NCI-H2081 (cell line): ENCODE measurements at places on chromosomes 2 and 18.

DNA sequence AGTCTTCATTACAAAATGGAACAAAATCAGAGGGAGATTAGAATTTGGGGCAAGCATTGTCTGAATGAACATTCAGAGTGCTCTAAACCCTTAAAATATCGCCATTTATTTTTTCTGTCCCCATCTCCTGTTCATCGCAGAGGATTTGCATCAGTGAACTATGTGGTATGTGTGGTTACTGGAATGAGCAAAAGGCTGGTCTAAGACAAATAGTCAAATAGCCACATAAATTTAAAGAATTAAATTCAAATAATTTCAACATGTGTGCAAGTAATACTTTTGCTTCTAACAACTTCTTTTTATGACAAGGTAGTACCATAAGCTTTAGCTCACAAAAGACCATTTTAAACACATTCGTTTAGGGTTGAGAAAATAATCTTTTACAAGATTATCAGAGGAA, 82.6 kb upstream of the ST8SIA3 start:
- no peak for DNase-seq

GRCh38 chr2:26559556-26559955, 81.6 kb downstream of the CIB4 start:
- peak; percentile 46 for DNase-seq

DNA sequence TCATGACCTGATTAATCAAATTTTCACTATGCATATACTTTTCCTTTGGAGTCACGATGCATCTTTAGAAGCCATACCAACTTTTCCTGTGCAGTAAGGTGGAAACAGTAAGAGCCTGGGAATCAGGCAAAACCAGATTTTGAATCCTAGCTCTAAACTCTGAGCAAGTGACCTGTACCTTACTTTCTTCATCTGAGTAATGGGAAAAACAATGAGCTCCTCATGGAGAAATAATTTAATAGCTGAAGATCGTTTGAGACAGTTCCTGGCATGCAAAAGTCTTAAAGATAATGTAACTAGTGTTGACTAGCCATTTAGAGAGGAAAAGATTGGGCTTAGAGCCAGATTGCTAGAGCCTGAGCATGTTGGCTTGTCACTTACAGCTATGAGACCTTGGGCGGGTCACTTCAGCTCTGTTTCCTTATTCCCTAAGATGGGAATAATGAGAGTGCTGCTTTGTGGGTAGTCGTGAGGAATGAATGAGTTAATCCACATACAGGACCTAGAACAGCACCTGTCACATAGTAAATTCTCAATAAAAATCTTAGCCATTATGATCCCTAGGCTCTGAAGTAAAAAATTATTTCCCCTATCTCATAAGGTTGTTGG, 17.7 kb upstream of the CCNYL1 start:
- no peak for DNase-seq

- DNase-seq = no peak
Observed at GRCh38 chr2:137165968-137166367, 400.6 kb downstream of the THSD7B start.

DNA sequence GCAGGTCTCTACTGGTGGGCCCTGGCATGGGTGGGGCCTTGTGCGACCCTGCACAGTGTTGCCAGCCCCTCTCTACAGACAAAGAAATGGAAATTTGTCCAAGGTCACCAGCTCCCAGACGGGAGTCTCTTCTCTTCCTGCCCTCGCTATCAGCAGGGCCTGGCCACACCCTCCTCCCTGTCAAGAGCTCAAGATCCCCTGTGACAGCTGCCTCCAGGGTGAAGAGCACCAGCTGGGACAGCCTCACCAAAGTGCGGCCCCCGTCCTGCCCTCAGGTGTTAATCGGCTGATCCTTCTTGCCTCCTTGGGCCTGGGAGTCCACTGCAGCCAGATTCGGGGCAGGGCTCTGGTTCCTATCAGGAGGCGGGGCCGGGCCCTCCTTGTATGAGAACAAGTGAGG, 259.1 kb downstream of the TWIST2 start:
- DNase-seq = no peak

GRCh38 chr2:118937817-118938216, 4.2 kb upstream of the MARCO start:
- DNase-seq = no peak

DNA sequence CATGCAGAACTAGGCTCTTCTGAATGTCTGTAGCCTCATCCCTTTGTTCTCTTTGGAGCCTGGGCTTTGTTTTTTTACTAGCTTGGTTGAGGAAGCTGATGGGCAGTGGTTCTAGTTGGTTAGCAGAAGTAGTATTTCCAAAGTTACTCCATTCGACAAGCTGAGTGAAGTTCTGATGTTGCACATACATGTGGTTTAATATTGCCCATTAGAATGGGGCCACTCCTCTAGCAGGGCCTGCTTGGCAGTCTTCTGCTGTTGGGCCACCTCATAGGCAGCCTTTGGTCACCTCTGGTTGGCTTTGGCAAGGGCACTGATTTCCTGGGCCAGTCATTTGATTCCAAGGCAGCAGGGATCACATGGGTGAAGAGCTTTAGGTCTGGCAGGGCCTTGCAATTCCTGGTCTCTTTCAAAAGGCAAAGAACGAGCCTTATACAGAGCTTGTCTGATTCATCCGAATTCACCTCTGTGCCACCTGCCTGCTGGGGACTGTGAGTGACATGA, 2.5 kb downstream of the RPIA start:
- DNase-seq = no peak

- no peak for DNase-seq
Observed at GRCh38 chr2:12050396-12050795, 304.0 kb downstream of the LPIN1 start.

DNA sequence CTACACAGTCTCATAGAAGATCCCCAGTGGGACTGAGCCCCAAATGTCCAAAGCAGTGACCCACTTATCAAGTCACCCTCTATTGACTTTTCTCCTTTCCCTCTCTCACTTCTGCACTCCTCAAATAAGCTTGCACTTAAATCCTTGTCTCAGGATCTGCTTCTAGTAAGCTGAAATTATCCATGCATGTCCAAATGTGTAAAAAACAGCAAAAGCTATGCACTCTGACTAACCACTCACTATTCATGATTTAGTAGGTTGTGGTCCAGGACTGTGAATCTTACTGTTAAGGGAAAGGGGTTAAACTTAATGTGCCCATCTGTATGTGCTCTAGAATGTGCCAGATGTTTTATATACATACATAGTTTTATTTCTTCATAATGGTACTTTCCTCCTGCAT, 115.4 kb downstream of the SCG2 start:
- DNase-seq = no peak

- no peak for DNase-seq
Observed at GRCh38 chr2:237345891-237346640, 67.9 kb downstream of the COL6A3 start.

- DNase-seq = no peak
Observed at GRCh38 chr2:19763731-19764130, 138.1 kb downstream of the TTC32 start.

DNA sequence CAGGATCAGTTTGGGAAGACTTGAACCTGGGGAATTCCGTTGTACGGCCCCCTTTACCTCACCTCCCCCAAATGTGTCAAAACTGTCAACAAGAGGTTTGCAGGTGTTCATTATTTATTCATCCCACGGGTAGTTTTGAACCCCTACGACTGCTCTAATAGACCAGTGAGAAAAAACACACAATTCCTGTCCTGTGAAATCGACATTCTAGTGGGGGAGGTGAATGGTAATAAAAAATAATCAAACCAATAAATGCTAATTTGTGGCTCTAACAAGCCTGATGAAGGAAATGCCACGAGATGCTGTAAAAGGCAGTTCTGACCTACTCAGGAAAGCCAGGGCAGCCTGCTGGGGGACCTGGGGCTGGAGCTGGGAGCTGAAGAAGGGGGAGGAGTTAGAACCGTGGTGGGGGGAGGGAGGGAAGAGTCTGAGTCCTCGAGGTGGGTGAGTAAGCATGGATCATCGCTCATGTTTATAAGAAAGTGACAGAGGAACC, 463 bp upstream of the DNAJB2 start:
- DNase-seq = no peak

DNA sequence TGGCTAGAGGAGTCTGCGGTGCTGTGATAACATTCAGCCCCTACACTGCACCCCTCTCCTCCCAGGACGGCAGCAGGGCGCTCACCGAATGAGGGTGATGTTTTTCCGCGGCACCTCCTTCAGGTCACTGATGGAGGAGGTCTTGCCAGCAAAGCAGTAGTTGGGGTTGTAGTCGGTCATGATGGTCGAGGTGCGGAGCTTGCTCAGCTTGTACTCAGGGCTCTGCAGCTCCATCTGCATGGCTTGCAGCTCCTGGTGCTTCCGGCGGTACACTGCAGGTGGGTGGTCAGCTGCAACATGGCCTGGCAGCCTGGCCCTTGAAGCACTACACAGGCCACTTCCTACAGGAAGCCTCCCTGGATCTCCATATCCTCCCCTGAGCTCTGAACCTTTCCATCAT, 108.0 kb downstream of the CLIP4 start:
- DNase-seq = no peak

DNA sequence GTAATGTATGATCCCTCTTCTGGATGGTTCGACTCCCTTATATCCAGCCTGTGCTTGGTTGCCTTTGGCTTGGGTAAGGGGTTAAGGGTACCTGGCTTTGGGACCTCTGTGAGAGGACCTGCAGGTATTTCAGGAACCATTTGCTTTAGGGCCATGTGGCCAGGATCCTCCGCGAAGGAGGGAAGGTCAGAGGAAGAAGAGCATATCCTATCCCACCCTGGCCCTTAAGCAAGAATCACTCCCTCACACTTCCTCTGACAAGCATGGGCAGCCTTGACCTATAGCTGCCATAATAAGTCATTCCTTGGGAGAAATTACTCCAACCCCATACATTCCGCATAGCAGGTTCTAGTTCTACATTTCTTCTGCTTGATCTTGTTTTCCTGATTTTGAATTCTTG, 59.1 kb upstream of the TXNDC2 start:
- DNase-seq = no peak

GRCh38 chr2:161063946-161064306, 96.3 kb upstream of the TANK start:
- DNase-seq = no peak

DNA sequence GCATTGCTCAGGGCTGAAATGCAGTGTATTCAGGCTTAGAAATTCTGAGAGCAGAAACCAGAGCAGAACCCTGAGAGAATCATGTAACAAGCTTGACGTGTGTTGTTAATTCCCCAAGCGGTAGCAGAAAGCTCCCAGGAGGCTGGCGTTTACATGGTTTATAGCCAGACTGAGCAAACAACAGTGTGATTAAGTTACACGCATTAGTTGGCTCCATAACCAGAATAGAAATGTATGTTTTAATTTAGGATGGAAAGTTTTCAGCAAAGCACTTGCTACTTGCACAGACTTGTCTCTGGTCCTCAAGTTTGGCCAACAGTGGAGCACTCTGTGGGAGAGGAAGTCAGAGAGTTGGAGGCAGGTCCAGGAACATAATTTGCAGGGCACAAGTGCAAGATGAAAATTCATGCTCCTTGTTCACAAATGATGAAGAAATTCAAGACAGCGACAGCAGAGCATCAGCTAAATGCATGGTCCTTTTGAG, 69.3 kb downstream of the MAPK4 start:
- DNase-seq = peak; percentile 71

DNA sequence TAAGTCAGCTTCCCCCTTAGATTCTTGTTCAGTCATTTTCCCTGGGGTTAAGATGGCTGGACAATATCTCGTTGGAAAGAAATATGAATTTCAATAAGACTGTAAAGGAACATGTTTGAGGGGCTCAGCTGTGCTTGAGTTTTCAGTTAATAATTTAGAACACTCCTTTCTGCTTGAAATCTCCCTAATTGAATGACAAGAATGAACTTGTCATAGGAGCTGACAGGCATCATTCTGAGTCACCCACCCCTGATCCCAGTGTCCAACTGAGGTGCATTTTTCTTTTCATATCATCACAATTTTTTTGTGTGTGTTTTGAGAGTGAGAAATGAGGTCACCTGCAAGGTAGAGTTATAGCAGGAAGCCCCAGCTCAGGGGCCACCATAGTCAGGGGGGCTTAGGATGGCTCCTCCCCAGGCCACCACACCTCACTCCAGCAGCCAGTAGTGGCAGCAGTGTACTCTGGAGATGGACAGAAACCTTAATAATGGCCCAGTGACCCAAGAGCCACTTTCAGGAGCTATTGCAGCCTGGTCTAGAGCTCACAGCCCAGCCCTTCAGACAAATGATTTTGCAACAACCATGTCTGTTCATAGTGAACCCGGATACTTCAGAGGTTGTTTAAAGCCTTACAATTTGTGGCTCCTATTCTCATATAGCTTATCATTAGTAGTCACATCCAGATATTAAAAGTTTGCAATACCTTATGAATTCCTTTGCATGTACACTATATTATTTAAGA, 174.5 kb downstream of the MAIP1 start:
- no peak for DNase-seq

DNA sequence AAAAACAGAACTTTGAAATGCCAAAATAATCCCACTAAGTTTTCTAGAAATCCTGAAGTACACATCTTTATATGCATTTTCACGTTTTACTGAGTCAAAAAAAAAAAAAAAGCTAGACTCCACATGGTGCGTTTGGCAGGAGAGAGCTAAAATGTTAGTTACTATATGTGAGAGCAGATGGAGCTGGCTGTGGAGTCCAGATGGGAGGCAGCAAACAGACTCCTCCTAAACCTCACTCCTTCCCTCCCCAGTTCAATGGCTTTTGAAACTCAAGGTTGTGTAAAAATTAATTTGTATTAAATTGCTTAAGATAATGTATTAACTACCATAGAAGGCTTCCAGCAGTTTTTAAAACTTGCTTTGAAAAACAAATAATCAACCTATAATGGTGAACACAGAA, 248.8 kb downstream of the AGPS start:
- DNase-seq = no peak

DNA sequence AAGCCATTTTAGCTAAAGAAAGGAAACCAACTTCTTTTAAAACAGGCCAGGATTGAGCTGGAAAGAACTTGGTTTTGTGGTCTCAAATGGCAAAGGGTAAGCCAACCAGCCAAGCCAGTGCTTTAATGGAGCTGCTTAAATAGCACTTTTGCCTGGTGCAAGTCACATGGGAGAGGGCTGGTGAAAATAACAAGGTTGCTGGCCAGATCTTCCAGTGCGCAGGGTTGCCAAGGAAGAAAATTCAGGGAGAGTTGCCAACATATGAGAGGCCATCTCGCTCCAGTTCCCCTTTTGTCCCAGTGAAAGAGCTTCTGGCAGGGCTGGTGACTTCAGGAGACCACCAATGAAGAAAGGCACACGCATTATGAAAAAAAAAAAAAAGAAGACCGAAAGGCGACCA, 57.3 kb downstream of the IRS1 start:
- DNase-seq = no peak

- peak; percentile 96 for DNase-seq
Observed at GRCh38 chr18:44742718-44743311, 62.1 kb downstream of the SETBP1 start.

- DNase-seq = no peak
Observed at GRCh38 chr2:105338020-105338385, 663 bp downstream of the C2orf49 start.

GRCh38 chr18:63284827-63285733, 34.5 kb downstream of the BCL2 start:
- no peak for DNase-seq

DNA sequence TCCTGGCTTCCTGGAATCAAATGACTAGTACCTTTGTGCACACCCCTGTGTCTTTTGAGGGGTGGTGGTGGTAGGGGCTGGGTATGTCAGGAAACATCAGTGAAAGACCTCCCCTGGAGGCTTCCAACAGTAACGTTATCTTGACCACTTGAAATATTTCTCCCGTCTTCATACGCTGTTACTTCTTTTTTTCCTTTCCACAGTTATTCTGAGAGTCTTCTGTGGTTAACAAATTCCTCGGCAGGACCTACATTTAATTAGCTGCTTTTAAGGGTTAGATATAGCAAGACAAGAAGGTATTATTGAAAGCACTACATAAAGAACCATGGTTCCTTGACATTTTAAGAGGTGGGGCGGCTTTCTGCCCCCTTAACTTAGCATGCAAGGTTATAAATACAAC, 34.6 kb downstream of the UGP2 start:
- DNase-seq = no peak
